ENCODE measurements at places on chromosomes 6 and 20. TPM values are rescaled to one million over a fixed set of nuclear protein-coding genes. Genes with fewer than 3 reads are reported as not detected.

- DNase-seq = peak; percentile 79
Measured at GRCh38 chr20:63740070-63740626, 572 bp downstream of the SLC2A4RG start.

- no peak for DNase-seq
Measured at GRCh38 chr6:155219858-155220301, 43.9 kb upstream of the CLDN20 start.

Gene KCNQ5
- total RNA-seq = not detected

- DNase-seq = no peak
Measured at GRCh38 chr6:111874025-111874415, 768 bp upstream of the FYN start.

Gene RNF8
- 4.9 TPM for total RNA-seq

Gene ARFGEF3
- total RNA-seq = 0.18 TPM

DNA sequence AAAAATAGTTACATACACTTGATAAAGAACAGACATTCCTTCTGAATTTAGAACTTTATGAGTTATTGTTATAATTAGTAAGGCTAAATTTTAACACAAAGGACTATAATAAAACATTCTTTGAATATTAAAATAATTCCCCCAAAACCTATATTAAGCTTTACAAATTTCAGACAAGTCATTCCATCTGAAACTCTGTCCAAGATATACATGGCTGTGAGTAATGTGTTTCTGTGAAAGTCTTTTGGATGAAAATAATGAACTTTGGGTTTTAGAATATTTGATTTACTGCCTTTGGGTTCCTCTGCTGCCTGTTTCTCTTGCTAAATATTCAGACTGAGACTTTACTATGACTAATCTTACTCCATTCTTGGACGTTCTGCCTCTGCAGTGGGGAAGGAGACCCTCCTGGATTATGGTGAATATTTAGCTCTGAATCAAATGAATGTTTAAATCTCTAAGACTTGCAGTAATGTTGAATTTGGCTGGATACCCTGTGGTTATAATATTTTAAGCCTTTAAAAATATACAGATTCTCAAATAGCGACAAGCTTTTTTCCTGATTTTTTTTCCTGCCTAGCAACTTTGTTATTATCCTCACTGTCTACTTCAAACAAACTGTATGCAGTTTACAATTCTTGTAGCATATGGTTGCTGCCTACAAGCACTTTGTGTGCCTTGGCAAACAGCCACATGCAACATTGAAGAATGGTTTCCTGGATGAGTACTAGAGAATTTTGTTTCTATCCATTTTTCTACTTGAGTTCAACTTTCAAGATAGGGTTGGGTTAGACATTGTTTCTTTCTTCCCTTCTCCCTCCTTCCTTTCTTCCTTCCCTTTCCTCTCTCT lies 51.4 kb downstream of the TXLNB start:
- no peak for DNase-seq

DNA sequence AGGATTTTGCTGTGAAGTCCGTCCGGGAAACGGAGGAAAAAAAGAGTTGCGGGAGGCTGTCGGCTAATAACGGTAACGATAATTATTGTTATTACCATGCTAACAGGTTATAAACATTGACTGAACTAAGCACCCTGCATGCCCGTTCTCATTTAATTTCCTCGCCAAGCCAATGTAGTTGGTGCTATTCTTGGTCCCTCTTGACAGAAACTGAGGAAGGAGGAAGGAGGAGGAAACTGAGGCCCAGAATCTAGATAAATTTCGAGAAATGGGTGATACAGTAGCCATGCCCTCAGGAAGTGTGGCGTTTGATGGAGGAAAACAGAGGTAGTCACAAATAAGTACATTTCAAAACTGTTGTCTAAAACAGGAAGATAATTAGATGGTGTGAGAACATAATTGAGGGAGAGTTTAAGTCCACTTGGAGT lies 474 bp downstream of the TPX2 start:
- DNase-seq = no peak

Gene UST
- 0.58 TPM for total RNA-seq

- no peak for DNase-seq
Measured at GRCh38 chr6:96659084-96659845, 96.3 kb downstream of the FHL5 start.

DNA sequence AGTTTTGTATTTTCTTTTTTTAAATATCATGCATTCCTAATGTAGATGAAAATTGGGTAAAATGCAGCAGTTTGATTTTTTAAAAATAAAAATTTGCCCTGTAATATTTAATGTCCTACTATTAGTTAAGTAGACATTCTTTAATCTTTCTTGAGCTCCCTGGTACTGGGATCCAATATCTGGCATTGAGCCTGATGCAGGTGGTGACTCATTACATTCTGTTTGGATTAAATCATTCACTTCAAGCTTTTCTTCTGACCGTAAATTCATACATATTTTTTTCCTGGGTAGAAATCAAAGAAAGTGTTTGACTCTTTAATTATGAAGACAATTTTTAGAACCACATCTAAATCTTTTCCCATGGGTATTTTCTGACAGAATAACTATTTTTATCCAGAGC lies 768.8 kb upstream of the SLC35B3 start:
- DNase-seq = no peak

DNA sequence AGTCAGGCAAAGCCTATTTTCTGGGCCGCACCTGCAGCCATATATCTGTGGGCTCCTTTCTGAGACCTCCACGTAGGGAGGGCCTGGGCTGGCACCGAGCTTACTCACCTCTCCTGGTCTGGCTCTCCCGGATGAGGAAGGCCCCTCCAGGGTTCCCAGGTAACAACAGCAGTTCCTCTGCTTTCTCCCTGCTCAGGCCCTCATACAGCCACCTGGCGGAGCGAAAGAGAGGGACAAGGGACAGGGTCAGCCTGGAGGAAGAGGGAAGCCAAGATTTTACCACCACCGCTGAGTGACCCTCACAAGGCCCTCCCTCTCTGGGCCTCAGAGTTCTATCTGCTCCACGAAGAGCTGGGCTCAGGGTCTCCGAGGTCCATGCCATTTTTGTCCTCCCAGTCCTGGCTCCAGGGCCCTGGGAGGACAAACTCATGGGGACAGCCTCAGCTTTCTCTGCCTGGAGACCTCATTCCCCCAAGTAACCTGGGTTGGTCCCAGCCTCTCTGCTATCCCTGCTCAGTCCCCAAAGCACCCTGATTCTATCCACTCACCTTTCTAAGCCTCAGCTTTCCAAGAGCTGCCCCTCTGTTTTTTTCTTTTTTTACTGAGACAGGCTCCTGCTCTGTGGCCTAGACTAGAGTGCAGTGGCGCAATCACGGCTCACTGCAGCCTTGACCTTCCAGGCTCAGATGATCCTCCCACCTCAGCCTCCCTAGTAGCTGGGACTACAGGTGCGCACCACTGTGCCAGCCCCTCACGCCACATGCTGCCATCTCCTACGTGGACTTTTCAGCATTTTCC lies 13.3 kb downstream of the SLA2 start:
- DNase-seq = no peak

Gene MICB
- total RNA-seq = 0.78 TPM

GRCh38 chr6:127289934-127290333 lies 23.3 kb downstream of the RNF146 start:
- no peak for DNase-seq

Gene C6orf163
- 1.2 TPM for total RNA-seq

- DNase-seq = no peak
Measured at GRCh38 chr6:139474145-139475108, 100.0 kb upstream of the CITED2 start.

Gene ZNF311
- total RNA-seq = 0.68 TPM

Gene TAGAP
- total RNA-seq = 0.45 TPM

DNA sequence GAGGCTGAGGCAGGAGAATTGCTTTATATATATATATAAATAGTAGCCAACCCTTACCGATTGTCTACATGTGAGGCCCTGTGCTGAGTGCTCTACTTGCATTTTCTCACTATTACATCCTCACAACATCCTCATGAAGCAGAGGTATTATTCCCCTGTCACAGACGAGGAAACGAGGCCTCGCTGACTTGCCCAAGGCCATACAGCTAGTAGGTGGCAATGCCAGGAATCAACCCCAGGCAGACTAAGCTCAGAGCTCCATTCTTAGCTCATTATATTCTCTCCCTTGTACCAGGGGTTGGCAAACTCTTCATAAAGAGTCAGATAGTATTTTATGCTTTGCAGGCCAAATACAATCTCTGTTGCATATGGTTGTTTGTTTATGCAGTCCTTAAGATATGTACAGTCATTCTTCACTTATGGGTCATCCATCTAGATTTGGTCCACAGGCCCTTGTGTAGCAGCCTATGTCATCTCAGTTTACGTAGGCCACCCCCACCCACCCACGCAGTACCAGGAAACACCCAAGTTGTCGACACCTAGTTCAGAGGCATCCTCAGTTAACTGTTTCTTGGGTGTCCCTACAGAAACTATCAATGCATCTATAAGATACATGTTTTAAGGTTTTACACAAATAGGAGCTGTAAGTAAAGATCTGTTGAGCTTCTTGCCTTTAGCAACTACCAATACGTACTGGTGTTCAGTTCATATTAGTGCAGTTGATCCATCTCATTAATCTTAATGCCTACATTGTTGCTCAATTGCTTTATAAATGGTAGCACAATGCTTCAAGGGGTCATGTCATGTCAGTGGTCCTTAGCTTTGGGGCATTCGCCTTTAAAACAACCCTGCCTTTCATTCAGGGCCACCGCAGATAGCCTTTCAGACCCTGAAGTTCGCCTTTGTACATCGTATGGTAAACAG lies 3.0 kb downstream of the CASS4 start:
- DNase-seq = no peak

Gene BTNL2
- not detected for total RNA-seq

DNA sequence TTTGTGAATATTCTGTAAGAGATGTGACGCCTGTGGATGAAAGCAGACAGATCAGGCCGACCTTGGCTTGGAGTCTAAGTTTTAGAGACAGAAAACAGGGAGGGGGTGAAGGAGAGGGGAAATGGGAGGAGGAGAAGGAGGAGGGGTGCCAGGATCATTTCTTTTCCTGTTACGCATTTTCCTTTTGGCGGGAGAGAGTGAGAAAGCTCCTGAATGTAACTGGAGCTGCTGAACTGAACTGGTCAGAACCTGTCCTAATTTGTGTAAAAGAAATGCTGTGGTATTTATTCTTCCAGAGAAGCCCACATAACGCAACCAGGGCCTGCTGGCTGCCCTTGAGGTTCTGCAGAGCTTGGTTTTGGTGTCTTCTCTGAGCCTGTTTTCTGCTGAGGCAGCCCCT lies 41.9 kb downstream of the UTRN start:
- no peak for DNase-seq

DNA sequence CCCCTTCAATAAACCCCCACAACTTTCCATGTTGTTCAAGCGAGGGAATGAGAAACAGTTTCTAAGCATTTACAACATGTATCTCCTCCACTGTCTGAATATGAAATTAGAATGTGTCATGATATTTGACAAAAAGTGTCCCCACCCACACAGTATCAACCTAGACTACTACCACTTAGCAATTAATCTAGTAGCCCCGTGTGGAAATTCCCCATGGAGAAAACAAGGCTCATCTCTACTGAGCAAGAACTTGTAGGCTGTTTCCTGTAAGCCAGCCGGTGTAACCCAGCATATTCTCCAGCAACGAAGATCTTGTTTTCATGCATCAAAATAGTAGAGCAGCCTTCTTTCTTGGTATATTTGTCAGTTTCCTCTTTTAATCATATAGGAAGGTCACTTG lies 115.0 kb downstream of the IRF4 start:
- no peak for DNase-seq

- no peak for DNase-seq
Measured at GRCh38 chr20:7195704-7196103, 428.2 kb downstream of the BMP2 start.

- no peak for DNase-seq
Measured at GRCh38 chr20:6735942-6736845, 31.3 kb upstream of the BMP2 start.

Gene TNFRSF6B
- 0.40 TPM for total RNA-seq

Gene OR2H1
- total RNA-seq = not detected

- no peak for DNase-seq
Measured at GRCh38 chr6:16766043-16766536, 4.8 kb upstream of the ATXN1 start.

Gene TCF21
- 0.78 TPM for total RNA-seq

DNA sequence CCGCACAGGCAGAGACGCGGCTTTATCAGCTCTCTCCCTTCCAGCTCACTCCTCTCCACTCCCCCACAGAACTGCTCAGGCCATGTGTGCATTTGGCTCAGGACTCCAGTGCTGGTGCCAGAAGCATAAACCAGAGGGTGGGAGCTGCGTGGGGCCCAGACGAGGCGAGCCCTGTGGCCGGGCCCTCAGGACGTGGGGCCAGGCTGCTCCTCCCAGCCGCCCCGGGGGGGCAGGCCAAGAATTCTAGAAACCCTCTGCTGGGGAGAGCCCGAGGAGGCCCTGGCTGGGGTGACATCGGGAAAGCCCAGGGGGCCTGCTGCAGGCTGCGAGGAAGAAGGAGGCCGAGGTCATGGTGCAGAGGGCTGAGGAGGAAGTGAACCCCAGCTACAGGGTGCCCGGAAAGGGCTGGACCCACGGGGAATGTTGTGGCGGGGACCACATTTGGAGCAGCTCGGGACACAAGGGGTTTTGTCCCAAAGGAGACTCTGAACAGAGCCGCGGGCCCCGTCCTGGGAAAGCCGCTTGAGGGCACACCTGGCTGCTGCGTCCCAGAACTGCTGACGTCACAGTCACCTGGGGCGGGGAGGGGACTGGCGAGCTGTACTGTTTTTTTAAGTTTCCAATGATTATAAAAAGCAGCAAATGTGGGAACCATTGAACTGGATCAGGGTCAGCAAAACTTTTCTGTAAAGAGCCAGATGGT lies 107.1 kb downstream of the BANF2 start:
- peak; percentile 66 for DNase-seq

Measured in left lobe of liver (tissue), 2 donors.